Naive thymus-derived CD4-positive, alpha-beta T cell (primary cell): ENCODE measurements at places on chromosomes 6 and 20. TPM values are rescaled to one million over a fixed set of nuclear protein-coding genes. Genes with fewer than 3 reads are reported as not detected.

- no peak for DNase-seq
Measured at GRCh38 chr20:57603120-57603519, 17.1 kb downstream of the ZBP1 start.

ADAM33 gene
- total RNA-seq: not detected in 2 replicates

- no peak for DNase-seq
Measured at GRCh38 chr6:132122871-132123270, 171.7 kb upstream of the CCN2 start.

SEL1L2 gene
- not detected in 2 replicates for total RNA-seq

DNA sequence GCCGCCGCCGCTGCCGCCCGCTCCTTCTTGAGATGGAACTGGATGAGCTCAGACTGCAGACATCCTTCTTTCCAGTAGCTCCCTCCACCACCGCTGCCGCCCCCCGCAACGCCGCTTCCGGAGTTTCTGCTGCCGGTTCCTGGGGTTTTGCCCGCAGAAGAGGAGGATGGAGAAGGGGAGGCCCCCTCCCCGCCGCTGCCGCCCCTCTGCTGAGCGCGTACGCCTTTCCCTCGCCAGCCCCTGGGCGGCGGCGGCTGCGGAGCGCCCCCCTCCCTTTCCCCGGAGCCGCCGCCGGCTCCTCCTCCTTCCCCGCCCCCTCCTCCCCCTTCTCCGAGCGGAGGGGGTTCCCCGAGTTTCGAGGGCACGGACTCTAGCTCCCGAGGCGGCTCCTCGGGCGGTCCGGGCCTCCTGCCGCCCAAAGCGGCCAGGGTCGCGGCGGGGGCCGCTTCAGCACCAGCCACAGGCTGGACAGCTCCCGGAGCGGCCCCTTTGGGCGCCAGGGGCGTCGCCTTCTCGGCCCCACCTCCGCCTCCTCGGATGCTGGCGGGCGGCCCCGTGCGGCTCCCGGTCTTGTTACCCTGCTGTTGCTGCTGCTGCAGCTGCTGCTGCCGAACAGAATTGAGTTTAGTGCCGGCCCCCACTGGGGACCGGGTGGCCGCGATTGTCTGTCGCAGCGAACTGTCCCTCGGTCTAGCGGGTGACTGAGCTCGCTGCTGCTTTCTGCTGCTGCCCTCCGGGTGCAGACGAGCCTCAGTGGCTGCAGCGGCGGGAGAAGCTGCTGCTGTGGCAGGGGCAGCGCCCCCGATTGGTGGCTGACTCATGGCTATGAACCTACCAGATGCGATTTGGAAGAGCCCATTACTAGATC lies 3.1 kb downstream of the MTCL3 start:
- DNase-seq: peak; percentile 68

- DNase-seq: no peak
Measured at GRCh38 chr6:95519228-95520037, 57.9 kb upstream of the MANEA start.
